ENCODE measurements at places on chromosomes 1 and 21.
A peak's percentile ranks its signal among the peaks of the same experiment; 100 is the strongest.

- no peak for DNase-seq
Observed at GRCh38 chr1:147758379-147759100, 1.9 kb downstream of the GJA5 start.

DNA sequence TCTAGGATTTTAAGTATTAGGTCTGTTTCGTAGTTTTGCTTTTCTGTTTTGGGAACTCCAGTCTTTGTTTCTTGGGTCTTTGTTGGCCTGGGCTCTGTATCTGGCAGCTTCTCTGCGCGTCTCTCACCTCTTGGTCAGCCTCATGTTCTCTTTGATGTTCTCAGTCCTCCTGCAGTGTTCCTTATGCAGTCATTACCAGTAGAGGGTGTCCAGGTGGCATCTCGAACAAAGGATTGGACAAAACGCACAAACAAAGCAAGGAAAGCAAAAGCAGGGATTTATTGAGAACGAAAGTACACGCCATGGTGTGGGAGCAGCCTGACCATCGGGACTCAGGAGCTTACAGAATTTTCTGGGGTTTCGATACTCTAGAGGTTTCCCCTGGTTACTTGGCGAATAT is 133.7 kb upstream of the COL6A1 start:
- DNase-seq: no peak

GRCh38 chr1:6466023-6466422 is at the start of gene TNFRSF25:
Gene TNFRSF25, minus strand, starts transcription at chr1:6466173. Its CDS starts 66 bp downstream, at chr1:6466107.
- DNase-seq: no peak

- no peak for DNase-seq
Observed at GRCh38 chr1:239677362-239677761, 291.0 kb downstream of the CHRM3 start.

GRCh38 chr21:45029298-45029947 is 45.0 kb upstream of the ADARB1 start:
- DNase-seq: no peak

GRCh38 chr1:50265790-50266314 is 157.1 kb downstream of the ELAVL4 start:
- no peak for DNase-seq

DNA sequence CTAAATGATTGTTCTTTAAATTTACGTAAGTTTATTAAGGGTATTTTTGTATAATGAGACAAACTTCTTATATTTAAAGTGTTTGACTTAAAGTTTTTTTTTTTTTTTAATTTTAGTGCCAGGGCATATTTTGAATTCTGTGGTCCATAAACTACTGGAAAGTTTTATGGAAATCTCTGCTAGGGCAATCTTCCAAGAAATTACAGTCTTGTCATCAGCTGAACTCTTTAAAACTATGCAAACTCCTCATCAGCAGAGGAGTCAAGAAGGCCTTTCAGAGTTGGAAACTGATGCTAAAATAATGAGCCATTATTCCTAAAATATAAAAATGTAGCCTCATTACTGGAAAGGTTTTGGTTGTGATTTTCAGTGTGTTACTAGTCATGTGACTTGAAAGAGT is 1201.9 kb downstream of the BRINP3 start:
- DNase-seq: no peak

DNA sequence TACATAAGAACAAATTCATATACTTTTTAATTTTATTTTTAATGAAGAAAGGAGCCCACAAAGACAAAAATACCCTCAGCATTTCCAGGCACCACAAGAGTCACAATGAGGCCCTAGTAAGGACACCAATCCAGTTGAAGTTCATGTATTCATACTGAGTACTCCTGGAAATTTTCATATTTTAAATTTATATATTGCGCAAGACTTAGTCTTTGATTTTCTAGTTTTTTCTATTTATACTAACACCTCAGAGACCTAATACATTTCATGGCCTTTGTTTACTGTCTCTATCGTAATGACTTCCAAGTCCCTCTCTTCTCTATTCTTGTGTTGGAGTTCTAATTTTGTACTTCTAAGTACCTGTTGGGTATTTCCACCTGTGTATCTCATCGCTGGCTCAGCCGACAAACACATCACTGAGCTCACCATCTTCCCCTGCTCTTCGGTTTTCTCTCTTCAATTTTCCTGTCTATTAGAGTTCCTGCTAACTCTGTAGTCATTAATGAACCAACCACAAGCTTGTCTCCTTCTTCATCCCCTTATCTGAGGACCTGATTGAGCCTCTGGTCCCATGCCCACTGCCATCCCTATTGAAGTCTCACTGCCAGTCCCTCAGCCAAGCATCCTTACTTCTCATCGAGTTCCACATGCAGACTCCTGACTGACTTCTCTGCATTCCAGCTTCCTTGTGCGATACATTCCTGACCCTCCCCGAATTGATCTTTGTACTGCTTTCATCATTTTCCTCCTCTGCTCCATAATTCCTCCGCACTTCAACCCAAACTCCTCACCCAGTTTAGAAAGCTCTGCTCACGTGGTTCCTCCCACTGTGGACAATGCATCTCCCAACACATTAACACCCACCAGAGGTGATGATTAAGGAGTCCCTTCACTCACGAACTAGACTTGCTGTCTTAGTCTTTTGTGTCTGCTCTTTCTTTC is 17.3 kb upstream of the IRF2BP2 start:
- no peak for DNase-seq

GRCh38 chr1:234896477-234897389 is 231.9 kb downstream of the TOMM20 start:
- no peak for DNase-seq

GRCh38 chr21:31974454-31974985 is 101.7 kb downstream of the HUNK start:
- peak; percentile 0 for DNase-seq

DNA sequence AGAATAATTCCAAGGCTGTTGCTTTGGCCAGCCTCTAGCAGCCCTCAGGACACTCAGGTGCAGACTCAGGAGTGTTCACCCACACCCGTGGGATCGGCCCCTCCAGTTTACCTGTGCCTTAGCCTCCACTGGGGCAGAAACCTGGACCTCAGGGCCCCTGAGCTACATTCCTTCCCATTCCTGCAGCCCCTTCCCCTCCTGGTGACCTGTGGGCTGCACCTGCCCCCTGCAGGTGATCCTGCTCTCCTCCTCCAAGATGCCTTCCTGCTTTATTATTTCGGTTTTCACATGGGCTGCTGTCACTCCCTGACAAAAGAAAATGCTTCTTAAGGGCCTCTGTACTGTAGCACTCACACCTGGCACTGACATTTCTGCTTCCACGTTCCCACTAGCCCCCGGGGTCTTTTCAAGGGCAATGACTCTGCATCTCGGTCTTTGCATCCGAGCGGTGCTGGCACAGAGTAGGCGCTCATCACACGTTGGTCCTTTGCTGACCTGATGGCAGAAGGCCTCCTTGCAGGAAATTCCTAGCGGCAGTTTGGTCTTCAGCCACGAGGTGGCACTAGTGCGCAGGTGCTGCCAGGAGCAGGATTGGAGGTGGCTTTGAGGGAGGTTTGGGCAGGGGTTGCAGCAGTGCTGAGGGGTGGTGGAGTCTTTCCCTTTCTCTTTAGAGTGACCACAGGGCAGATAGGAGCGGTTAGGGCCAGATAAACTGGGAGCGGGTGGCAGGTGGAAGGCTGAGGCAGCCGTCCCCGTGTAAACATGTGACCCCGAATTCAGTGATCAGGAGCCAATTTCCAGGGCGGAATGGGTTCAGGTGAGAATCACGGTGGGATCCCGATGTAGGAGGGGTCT is 25.3 kb upstream of the ETV3 start:
- peak; percentile 51 for DNase-seq

- DNase-seq: no peak
Observed at GRCh38 chr21:35057428-35057827, 8.3 kb upstream of the RUNX1 start.

DNA sequence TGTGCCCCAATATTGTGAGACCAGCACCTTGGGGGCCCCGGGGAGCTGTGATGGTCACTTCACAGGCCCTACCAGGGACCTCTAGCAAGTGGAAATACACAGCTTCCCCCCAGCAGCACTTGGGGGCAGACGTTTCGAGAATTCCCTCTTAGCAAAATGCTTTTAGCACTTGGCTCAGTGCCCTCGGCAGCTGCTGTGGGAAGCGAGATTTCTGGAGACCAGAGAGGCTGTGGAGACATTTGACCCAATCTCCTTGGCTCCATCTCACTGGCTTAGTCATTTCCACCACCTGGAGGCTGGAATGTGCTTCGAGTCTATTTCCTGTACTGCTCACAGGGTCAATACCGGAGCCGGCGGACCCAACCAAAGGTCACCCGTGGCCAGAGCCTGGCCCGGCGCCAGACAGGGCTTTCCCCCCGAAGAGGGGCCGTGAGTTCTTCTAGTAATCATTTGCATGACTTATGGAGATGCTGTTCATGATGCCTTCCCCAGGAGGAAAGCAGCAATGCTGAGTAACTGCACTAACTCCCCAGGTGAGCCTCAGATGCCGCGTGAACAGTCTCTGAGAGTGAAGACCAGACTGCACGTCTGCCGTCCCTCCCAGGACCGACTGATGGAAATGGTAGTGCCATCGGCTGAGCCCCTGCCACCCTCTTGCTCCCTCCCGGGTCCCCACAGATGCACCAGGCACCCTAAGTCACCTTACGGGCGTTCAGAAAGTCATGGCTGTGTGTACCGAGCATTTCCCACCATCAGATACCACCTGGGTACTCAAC is 4.4 kb upstream of the C2CD2 start:
- no peak for DNase-seq

- no peak for DNase-seq
Observed at GRCh38 chr1:239547987-239548386, 161.6 kb downstream of the CHRM3 start.

DNA sequence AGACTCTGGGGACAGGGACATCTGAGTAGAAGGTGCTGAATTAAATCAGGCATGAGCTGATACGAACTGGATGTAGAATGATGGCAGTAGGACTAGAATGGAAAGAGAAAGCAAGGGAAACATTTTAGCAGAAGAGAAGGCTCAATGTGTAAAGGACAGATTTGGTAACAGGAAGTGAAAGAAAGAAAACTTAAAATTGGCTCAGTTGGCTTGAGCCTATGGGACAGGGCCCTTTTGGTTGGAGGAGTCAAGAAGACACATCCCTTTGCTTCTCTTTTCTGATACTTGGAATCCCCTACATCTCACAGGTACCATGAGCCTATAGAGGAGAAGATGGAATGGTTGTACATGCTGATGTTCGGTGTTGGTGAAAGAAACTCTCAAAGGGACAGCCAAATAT is 300.6 kb upstream of the PLXNA2 start:
- no peak for DNase-seq

DNA sequence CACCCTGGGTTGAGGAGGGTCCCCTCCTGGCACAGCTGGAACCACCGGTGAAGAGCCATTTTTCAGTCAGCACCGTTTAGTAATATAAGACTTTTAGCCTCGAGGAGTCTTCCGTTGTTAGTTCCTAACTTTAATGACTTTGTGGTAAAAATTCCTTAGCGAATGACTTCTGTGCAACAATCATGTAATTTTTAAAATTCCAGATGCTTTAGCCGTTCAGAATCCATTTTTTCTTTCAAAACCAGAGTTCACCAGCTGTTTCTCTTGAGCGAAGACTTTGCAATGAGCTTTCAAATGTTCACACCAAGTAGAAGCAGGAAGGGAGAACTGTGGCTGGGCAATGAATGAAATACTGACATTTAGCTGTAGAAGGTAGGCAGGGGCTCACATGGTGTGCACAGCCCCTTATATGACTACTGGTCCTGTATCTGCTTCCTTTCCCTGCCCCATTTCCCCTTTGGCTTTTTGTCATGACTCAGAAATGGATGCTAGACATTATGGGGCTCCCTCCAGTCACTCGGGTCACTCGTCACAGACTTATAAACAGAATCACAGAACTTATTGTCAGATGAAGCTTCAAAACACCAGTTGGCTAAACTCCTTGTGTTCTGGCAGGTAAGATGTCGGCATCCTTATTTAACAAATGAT is 4.1 kb downstream of the DISC1 start:
- DNase-seq: no peak

GRCh38 chr21:46557919-46558392 is 46.9 kb downstream of the S100B start:
- DNase-seq: no peak

- DNase-seq: no peak
Observed at GRCh38 chr1:17185485-17185860, 19.5 kb upstream of the PADI1 start.

DNA sequence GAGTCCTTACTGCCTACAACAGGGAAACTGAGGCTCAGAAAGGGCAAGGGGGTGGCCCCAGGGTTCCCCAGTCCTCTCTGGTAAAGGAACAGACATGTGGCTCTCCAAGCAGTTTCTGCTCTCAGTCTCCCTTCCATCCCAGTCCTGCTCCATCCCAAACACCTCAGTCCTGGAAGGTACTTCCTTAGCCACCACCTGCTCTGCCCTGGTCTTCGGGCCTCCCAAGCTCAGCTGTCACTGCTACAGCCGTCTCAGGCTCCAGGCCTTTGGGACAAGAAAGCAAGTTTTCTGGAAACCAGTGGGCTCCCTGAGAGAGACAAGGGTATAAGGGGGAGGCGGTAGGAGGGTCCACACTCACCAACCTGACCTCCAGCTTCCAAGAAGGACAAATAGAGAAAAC is 23.1 kb upstream of the ADGRB2 start:
- DNase-seq: no peak

DNA sequence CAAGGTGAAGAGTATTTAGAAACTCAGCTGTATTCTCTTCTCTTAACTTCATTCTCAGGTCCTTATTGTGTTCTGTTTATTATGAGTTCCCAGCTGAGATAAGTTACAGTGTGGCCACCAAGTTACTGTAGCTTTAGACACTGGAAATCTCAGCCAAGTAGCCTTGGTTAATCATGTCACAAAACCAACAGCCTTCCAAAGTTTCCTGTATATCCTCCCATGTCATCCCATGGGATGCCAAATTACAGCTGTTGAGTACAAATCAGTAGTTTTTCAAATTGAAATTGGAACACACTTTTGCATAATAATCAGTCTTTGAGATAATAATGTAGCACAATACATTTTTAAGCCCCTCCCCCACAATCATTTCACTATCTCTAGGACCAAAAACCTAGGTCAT is 10.7 kb downstream of the ADAMTS5 start:
- no peak for DNase-seq

GRCh38 chr1:186722711-186723309 is 42.6 kb upstream of the PTGS2 start:
- DNase-seq: no peak

- DNase-seq: no peak
Observed at GRCh38 chr21:45788637-45789506, 145.3 kb downstream of the PCBP3 start.

DNA sequence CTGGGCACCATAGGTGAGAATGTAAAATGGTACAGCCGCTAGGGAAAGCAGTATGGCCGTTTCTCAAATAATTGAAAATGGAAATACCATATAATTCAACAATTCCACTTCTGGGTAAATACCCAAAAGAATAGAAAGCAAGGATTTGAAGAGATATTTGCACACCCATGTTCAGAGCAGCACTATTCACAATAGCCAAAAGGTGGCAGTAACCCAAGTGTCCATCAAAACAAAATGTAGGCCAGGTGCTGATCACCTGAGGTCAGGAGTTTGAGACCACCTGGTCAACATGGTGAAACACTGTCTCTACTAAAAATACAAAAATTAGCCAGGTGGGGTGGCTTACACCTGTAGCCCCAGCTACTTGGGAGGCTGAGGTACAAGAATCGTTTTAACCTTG is 62.1 kb downstream of the OLIG1 start:
- DNase-seq: no peak

- no peak for DNase-seq
Observed at GRCh38 chr1:204139088-204139487, 12.8 kb downstream of the ETNK2 start.

GRCh38 chr1:206503591-206504362 is 3.6 kb upstream of the RASSF5 start:
- peak; percentile 2 for DNase-seq

- DNase-seq: no peak
Observed at GRCh38 chr1:150981805-150982712, at the start of gene ANXA9. Gene ANXA9, plus strand, starts transcription at chr1:150982292. Its CDS starts 814 bp downstream, at chr1:150983106.

- no peak for DNase-seq
Observed at GRCh38 chr1:55380355-55380970, 165.3 kb upstream of the USP24 start.

- DNase-seq: no peak
Observed at GRCh38 chr1:55445416-55445815, 230.3 kb upstream of the USP24 start.
